ENCODE measurements at places on chromosomes 13 and 19. TPM values are rescaled to one million over a fixed set of nuclear protein-coding genes. Genes with fewer than 3 reads are reported as not detected.
A peak's percentile ranks its signal among the peaks of the same experiment; 100 is the strongest.

- no peak for DNase-seq
These were observed 516.3 kb upstream of the HTR2A start for GRCh38 chr13:47413112-47413511.

GRCh38 chr13:26541678-26542568 is 15.6 kb upstream of the WASF3 start:
- DNase-seq = no peak

DNA sequence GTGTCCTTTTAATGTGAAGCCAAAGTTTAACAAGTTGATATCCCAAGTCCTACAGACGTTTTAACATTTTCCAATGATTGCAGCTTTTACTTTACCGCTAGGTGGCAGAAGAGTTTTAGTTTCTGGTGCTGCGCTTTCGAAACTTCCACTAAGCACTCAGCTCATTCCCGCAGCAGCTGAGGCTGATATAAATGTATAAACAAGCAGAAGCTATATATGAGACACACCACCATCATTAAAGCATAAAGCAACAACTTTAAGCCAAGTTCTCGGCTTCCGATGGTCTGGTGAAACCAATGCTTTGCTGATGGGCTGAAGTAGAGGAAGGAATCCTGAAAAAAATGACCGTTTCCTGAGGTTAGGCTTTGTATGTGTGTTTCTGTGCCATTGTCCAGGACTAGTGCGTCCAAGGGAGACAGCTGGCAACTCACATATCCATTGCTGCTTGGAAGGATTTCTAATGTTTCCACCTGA is 753.9 kb downstream of the OLFM4 start:
- peak; percentile 50 for DNase-seq

- DNase-seq = no peak
These were observed 359.4 kb downstream of the ZNF536 start for GRCh38 chr19:30731591-30731990.

GRCh38 chr19:50458396-50459066 is 17.8 kb upstream of the EMC10 start:
- no peak for DNase-seq

ZNF730 gene
- total RNA-seq = 2.5 TPM

OVOL3 gene
- total RNA-seq = not detected

NLRP12 gene
- total RNA-seq = not detected

PROZ gene
- not detected for total RNA-seq

Measured in A172 (cell line).